ENCODE measurements at places on chromosomes 5 and 9.

- no peaks in the 10 kb centered on the region for H3K4me1 ChIP-seq
- H3K36me3 ChIP-seq = no peaks in the 10 kb centered on the region
- no peak overlapping the region for H3K27ac ChIP-seq
- H3K4me3 ChIP-seq = no peak overlapping the region
Observed at GRCh38 chr9:107755246-107755645, 265.7 kb upstream of the KLF4 start.

GRCh38 chr5:1836176-1836890, 35.1 kb downstream of the NDUFS6 start:
- no peak overlapping the region for H3K4me3 ChIP-seq
- H3K36me3 ChIP-seq = no peaks in the 10 kb centered on the region
- peaks cover 7% of the 10 kb centered on the region for H3K27me3 ChIP-seq
- peaks cover 26% of the 10 kb centered on the region for H3K4me1 ChIP-seq
- no peak overlapping the region for H3K27ac ChIP-seq
- no peak for DNase-seq

DNA sequence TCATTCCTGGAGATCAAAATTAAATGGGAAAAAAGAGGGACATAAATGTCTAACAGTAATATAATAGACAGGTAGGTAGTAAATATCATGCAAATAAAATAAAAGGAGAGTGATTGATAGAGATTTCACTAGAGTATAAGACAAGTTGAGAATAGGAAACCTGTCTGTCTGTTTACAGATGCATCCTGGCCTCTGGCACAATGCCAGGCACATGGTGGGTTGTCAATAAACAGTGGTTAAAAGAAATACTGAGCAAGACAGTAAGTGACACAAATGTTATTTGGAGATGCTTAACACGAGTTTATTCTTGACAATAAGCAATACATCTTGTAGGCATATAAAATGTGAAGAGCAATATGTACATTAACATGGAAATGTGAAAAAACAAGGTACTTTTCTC, 33.3 kb downstream of the RICTOR start:
- H3K4me3 ChIP-seq = no peak overlapping the region
- no peak overlapping the region for H3K27ac ChIP-seq
- no peaks in the 10 kb centered on the region for H3K27me3 ChIP-seq
- H3K4me1 ChIP-seq = no peaks in the 10 kb centered on the region

GRCh38 chr9:21729648-21730047, 72.8 kb upstream of the MTAP start:
- H3K36me3 ChIP-seq = no peaks in the 10 kb centered on the region
- H3K27me3 ChIP-seq = no peaks in the 10 kb centered on the region
- H3K4me1 ChIP-seq = no peaks in the 10 kb centered on the region
- H3K4me3 ChIP-seq = no peak overlapping the region
- DNase-seq = no peak

- no peak for DNase-seq
- H3K36me3 ChIP-seq = no peaks in the 10 kb centered on the region
- H3K27me3 ChIP-seq = no peaks in the 10 kb centered on the region
- no peaks in the 10 kb centered on the region for H3K4me1 ChIP-seq
- no peak overlapping the region for H3K4me3 ChIP-seq
- H3K27ac ChIP-seq = no peak overlapping the region
Observed at GRCh38 chr5:68739752-68740151, 354.1 kb upstream of the SLC30A5 start.

GRCh38 chr9:30723656-30724055, 1660.8 kb upstream of the ACO1 start:
- no peak overlapping the region for H3K4me3 ChIP-seq
- DNase-seq = no peak
- H3K27ac ChIP-seq = no peak overlapping the region
- H3K36me3 ChIP-seq = no peaks in the 10 kb centered on the region

GRCh38 chr9:100309992-100310391, 42.8 kb downstream of the TEX10 start:
- H3K36me3 ChIP-seq = peaks cover 15% of the 10 kb centered on the region
- H3K27ac ChIP-seq = no peak overlapping the region
- H3K27me3 ChIP-seq = no peaks in the 10 kb centered on the region
- no peaks in the 10 kb centered on the region for H3K4me1 ChIP-seq
- no peak overlapping the region for H3K4me3 ChIP-seq
- no peak for DNase-seq

- no peak for DNase-seq
- peaks cover 2% of the 10 kb centered on the region for H3K27me3 ChIP-seq
- H3K4me1 ChIP-seq = peaks cover 5% of the 10 kb centered on the region
- peaks cover 90% of the 10 kb centered on the region for H3K36me3 ChIP-seq
- H3K27ac ChIP-seq = no peak overlapping the region
Observed at GRCh38 chr9:93635186-93636107, 59.1 kb downstream of the PHF2 start.

- no peaks in the 10 kb centered on the region for H3K36me3 ChIP-seq
- H3K4me3 ChIP-seq = no peak overlapping the region
- H3K27ac ChIP-seq = no peak overlapping the region
- H3K27me3 ChIP-seq = peaks cover 79% of the 10 kb centered on the region
- H3K4me1 ChIP-seq = peaks cover 21% of the 10 kb centered on the region
Observed at GRCh38 chr5:1874348-1874747, 8.4 kb downstream of the IRX4 start.

DNA sequence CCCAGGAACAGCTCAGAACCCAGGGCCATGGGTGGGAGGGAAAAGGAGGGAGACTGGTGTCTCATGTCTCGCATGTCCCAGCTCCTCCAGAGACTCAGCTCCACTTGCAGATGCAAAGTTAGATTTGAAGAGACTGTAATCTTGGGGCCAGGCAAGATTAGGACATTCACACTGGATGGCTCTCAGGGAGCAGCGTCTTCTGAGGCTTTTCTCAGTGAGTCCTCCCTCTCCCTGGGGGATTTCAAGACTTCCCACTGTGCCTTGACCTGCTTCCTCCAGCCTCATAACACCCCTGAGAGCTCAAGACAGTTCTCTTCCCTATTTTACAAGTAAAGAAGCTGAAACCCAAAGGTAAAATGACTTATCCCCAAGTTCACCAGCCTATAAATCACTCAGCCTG, 10.5 kb upstream of the TCOF1 start:
- no peak overlapping the region for H3K4me3 ChIP-seq
- no peaks in the 10 kb centered on the region for H3K36me3 ChIP-seq
- H3K27ac ChIP-seq = no peak overlapping the region
- no peak for DNase-seq

GRCh38 chr5:57950616-57951228, 468.1 kb upstream of the ACTBL2 start:
- no peak overlapping the region for H3K27ac ChIP-seq
- no peak for DNase-seq
- H3K27me3 ChIP-seq = no peaks in the 10 kb centered on the region
- H3K36me3 ChIP-seq = no peaks in the 10 kb centered on the region

- no peak overlapping the region for H3K27ac ChIP-seq
- no peaks in the 10 kb centered on the region for H3K36me3 ChIP-seq
- H3K4me3 ChIP-seq = no peak overlapping the region
- no peaks in the 10 kb centered on the region for H3K4me1 ChIP-seq
Observed at GRCh38 chr5:36759117-36759516, 117.5 kb upstream of the NIPBL start.

- H3K4me3 ChIP-seq = no peak overlapping the region
- no peaks in the 10 kb centered on the region for H3K27me3 ChIP-seq
- no peaks in the 10 kb centered on the region for H3K36me3 ChIP-seq
- H3K4me1 ChIP-seq = no peaks in the 10 kb centered on the region
Observed at GRCh38 chr9:108134486-108135128, 645.0 kb upstream of the KLF4 start.

- DNase-seq = no peak
- no peak overlapping the region for H3K27ac ChIP-seq
- H3K36me3 ChIP-seq = no peaks in the 10 kb centered on the region
- no peak overlapping the region for H3K4me3 ChIP-seq
- H3K4me1 ChIP-seq = no peaks in the 10 kb centered on the region
- no peaks in the 10 kb centered on the region for H3K27me3 ChIP-seq
Observed at GRCh38 chr9:81052846-81053245, 636.5 kb downstream of the TLE1 start.

GRCh38 chr5:45484781-45485180, 211.4 kb downstream of the HCN1 start:
- H3K27me3 ChIP-seq = no peaks in the 10 kb centered on the region
- DNase-seq = no peak
- no peaks in the 10 kb centered on the region for H3K4me1 ChIP-seq
- no peak overlapping the region for H3K27ac ChIP-seq
- no peaks in the 10 kb centered on the region for H3K36me3 ChIP-seq

DNA sequence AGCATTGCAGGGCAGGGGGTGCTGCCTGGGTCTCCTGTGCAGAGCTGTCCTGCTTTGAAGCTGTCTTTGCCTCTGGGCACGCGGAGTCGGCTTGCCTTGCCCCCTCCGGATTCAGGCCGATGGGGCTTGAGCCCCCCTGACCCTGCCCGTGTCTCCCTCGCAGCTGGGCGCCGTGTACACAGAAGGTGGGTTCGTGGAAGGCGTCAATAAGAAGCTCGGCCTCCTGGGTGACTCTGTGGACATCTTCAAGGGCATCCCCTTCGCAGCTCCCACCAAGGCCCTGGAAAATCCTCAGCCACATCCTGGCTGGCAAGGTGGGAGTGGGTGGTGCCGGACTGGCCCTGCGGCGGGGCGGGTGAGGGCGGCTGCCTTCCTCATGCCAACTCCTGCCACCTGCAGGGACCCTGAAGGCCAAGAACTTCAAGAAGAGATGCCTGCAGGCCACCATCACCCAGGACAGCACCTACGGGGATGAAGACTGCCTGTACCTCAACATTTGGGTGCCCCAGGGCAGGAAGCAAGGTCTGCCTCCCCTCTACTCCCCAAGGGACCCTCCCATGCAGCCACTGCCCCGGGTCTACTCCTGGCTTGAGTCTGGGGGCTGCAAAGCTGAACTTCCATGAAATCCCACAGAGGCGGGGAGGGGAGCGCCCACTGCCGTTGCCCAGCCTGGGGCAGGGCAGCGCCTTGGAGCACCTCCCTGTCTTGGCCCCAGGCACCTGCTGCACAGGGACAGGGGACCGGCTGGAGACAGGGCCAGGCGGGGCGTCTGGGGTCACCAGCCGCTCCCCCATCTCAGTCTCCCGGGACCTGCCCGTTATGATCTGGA, 2.7 kb downstream of the CEL start:
- H3K27me3 ChIP-seq = no peaks in the 10 kb centered on the region
- peaks cover 13% of the 10 kb centered on the region for H3K4me1 ChIP-seq
- H3K36me3 ChIP-seq = peaks cover 10% of the 10 kb centered on the region
- no peak overlapping the region for H3K4me3 ChIP-seq
- no peak overlapping the region for H3K27ac ChIP-seq

DNA sequence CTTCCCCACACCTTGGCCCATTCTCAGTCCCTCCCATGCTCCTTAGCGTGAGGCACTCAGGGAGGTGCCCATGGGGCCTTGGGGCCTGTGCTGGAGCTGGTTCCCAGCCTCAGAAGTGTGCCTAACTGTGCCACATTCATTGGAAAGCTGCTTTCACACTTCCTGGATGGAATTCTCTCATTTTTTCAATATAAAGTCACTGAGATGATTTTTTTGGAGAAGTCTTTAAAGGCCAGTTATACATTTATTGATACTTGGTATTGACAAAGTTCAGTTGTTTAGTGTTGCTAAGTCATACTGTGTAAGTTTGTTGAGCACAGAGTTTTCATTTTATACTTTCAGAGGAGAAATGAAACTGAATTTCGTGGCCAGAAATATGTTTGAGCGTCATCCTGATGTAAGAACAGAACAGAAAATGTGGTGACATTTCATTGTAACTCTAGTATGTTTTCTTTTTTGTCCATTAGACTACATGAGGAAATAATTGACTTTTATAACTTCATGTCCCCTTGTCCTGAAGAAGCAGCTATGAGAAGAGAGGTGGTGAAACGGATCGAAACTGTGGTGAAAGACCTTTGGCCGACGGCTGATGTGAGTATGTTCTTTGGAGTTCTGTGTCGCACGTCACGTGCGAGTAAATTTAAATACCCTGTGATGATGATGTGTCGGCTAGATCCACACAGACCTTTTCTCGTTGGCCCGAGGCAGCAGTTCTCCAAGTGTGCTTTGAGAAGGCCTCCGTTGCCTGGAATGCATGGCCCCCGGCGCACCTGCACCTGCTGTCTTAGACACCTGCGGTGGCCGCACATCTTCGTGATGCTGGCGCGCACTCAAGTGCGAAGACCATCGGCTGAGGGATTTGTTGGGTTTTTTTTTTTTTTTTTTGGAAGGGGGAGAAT, 24.1 kb downstream of the TENT4A start:
- H3K27me3 ChIP-seq = no peaks in the 10 kb centered on the region
- no peak overlapping the region for H3K4me3 ChIP-seq
- peaks cover 24% of the 10 kb centered on the region for H3K36me3 ChIP-seq
- no peak for DNase-seq
- no peak overlapping the region for H3K27ac ChIP-seq

- H3K36me3 ChIP-seq = no peaks in the 10 kb centered on the region
- no peak overlapping the region for H3K27ac ChIP-seq
- H3K4me3 ChIP-seq = no peak overlapping the region
- no peaks in the 10 kb centered on the region for H3K27me3 ChIP-seq
Observed at GRCh38 chr9:90180381-90180780, 462.2 kb downstream of the DIRAS2 start.

DNA sequence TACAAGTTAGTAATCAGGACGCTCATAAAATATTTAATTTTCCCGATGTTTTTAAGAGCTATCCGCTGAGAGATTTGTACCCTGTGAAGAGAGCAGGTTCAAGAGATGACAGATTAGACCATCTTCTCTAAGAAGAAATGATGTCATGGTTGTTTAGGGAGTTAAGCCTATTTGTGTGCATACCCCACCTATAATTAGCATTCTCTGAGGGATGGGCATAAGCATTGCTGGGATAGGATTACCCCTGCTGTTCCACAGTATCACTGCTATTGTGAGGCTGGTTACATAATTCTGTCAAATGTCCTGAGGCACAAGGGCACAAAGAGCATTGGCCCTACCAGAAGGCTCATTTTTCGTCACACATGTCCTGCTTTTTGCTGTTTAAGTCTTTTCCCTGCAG, 687.0 kb downstream of the CETN3 start:
- no peaks in the 10 kb centered on the region for H3K27me3 ChIP-seq
- H3K27ac ChIP-seq = no peak overlapping the region
- DNase-seq = no peak

DNA sequence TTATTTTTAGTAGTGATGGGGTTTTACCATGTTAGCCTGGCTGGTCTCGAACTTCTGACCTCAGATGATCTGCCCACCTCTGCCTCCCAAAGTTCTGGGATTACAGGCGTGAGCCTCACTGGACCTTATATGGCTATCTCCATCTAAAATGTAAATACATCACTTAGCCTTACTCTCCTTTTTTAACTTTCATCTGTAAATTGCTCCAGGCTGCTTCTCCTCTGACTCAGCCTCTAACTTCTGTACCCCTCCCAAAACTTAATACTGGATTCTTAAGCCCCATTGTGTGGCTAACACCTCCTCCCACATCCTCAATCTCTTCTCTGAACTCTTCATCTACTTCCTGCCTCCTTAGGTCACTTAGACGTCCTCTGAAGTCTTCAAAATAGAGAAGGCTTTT, 4.0 kb downstream of the SNX30 start:
- no peaks in the 10 kb centered on the region for H3K36me3 ChIP-seq
- DNase-seq = no peak
- no peak overlapping the region for H3K4me3 ChIP-seq
- no peak overlapping the region for H3K27ac ChIP-seq
- peaks cover 11% of the 10 kb centered on the region for H3K4me1 ChIP-seq

GRCh38 chr9:121557581-121558447, 58.2 kb upstream of the GGTA1 start:
- H3K27me3 ChIP-seq = peaks cover under 1% of the 10 kb centered on the region
- no peak overlapping the region for H3K4me3 ChIP-seq
- no peak overlapping the region for H3K27ac ChIP-seq

GRCh38 chr5:150338546-150338945, 19.0 kb upstream of the TCOF1 start:
- no peak overlapping the region for H3K27ac ChIP-seq
- no peaks in the 10 kb centered on the region for H3K36me3 ChIP-seq
- H3K4me1 ChIP-seq = peaks cover 7% of the 10 kb centered on the region
- DNase-seq = no peak
- no peaks in the 10 kb centered on the region for H3K27me3 ChIP-seq

GRCh38 chr9:127004946-127005769, 90.6 kb downstream of the RALGPS1 start:
- H3K4me1 ChIP-seq = no peaks in the 10 kb centered on the region
- H3K27ac ChIP-seq = no peak overlapping the region
- DNase-seq = no peak
- no peak overlapping the region for H3K4me3 ChIP-seq

All from neuronal stem cell (in vitro differentiated cells).